NCI-H187 (cell line): ENCODE measurements at places on chromosomes 11 and 22.

DNA sequence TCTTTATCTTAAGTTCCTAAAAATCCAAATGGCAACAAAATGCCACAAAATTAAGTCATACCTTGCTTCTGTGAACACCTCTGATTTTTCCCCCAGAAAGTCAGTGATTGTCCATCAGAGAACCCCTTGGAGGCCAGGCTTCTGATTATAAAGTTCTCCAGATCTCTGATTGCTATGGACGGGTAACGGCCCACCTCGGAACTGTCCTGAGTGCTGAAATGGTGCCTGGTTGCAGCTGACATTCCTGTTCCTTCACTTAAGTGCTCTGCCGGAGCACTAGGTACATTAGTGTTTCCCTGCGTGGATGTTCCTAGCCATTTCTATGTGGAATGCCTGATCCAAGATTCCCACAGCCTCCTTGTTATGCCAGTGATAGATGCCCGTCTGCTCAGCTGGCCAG lies 85.0 kb downstream of the CHST1 start:
- no peak for DNase-seq

DNA sequence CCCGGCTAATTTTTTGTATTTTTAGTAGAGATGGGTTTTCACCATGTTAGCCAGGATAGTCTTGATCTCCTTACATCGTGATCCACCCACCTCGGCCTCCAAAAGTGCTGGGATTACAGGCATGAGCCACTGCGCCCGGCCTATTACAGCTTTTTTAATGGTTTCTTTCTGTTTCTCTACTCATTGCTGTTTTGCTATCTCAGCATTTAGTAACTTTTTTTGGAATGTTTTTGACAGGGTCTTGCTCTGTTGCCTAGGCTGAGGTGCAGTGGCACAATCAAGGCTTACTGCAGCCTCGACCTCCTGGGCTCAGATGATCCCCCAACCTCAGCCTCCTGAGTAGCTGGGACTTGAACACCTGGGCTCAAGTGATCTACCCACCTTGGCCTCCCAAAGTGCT lies 4.7 kb upstream of the CRKL start:
- no peak for DNase-seq

- DNase-seq = no peak
Observed at GRCh38 chr11:32888805-32889204, 3.8 kb upstream of the QSER1 start.

DNA sequence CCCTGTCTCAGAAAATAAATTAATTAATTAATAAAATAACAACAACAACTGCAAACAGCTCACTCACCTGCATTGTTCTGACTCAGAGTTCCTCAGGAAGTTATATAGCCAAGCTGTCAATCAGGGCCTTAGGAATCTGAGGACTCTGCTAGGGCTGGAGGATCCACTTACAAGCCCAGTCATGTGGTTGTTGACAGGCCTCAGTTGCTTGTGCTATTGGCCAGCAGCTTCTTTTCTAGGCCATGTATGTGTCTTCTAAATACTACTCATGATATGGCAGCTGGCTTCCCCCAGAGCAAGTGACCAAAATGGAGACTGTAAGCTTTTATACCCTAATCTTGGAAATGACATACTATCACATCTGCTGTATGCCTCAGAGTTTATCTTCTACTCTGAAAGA lies 20.8 kb upstream of the ATP5MG start:
- no peak for DNase-seq

- DNase-seq = peak; percentile 10
Observed at GRCh38 chr11:31240340-31240904, 129.1 kb downstream of the DCDC1 start.

DNA sequence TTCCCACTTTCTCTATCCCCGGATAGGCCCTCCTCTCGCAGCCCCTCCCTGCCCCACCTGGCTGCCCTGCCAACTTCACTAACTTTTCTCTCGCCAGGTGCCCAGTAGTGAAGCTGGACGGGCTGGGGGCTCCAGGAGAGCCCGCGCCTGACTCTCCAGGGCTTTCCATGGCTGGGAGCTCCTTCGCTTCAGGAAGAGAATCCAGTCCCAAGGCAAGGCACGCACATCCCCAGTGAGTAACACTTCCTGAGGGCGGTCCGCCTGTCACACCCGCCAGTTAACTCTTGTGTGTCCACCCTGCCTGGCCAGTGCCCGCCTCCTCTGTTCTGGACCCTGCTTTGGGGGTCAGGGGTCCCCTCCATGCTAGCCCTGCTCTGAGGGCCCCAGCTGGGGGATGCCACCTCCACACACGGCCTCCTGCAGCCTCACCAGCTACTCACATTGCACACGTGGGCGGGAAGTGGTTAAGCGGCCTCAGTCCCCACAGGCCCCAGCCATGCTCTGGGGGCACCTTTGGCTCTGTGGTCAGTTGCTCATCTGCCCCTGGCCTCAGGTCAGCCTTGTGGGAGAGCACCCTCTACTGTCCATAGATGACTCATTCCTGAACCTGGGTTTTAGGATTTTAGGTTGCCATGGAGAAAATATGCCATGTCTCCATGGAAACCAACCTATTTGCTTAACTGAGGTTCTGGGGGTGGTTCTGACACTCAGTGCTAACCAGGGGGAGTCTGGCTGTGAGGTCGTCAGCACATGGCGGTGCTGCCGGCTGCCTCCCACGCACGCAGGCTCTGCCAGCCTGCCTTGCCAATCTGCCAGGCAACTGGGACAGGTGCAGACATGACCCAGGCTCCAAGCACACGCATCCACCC lies at the start of gene RIN1:
Gene RIN1, minus strand, starts transcription at position 201 of the 869 bp plus-strand sequence. Its CDS starts 32 bp downstream, at position 169.
- no peak for DNase-seq

DNA sequence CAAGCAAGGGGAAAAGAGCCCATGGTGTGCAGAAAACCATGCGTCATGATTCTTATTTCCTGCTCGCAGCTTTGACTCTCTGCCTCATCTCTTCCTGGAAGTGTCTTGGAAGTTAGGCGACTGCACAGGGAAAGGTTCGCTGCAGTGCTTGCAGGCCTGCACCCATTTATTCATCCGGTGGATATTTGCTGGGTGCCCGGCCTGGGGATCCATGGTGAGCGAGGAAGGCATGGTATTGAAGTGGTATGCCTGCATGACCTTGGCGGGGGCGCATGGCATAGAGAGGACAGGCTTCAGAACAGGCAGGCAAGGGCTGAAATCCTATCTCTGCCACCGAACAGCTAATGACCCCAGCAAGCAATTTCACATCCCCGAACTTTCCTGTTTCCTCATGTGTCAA lies 40.6 kb downstream of the FAM83F start:
- DNase-seq = no peak

DNA sequence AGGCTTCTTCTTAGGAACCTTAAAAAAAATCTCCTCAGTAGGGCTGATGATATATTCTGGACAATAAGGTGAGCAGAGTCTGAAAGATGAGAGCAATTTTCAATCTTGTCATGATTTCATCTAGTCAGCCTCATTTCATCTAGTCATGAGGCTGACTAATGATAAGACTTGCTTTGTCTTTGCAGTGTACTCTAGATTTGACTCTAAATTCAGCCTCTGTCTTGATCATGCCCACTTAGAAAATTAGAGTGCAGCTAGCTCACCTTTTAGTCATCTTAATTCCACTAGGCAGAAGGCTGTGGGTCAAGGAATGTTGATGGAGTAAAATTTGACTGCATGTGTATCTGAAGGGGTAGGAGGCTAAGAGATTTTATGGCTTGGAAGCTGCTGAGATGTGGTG lies 5.5 kb downstream of the EHF start:
- DNase-seq = no peak

- no peak for DNase-seq
Observed at GRCh38 chr22:45077286-45077685, 67.5 kb upstream of the PHF21B start.

DNA sequence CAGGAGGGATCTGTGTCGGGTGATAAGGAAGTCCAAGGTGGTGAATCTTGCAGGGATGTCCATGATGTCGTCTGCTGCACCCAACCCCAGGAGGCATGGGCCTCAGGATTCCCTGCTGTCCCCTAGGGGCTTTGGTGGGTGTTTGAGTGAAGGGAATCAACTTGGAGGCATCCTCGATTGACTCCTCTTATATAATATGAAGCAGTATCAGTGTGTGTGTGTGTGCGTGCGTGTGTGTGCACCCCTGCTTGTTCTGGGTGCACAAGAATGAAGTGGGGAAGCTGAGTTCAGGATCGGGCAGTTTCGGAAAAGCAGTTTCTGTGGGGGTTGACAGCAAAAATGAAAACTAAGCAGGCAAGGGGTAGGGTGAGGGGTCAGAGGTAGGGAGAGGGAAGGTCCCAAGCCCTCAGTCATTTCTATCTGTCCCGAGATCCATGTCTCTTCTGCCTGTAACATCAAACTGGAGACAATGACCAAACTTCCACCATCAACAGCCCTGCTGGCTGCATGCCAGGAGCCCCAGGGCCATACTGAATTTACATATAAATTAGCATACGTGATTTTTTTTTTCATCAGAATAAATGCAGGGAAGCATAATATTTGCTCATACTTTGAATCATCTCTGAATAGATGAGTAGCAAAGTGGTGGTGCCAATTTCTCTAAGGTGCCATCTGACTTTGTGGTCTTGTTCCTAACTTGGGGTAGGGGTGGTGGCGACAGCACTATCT lies 2.0 kb downstream of the NTM start:
- no peak for DNase-seq

- DNase-seq = no peak
Observed at GRCh38 chr22:39039306-39040126, 1.1 kb upstream of the APOBEC3F start.

DNA sequence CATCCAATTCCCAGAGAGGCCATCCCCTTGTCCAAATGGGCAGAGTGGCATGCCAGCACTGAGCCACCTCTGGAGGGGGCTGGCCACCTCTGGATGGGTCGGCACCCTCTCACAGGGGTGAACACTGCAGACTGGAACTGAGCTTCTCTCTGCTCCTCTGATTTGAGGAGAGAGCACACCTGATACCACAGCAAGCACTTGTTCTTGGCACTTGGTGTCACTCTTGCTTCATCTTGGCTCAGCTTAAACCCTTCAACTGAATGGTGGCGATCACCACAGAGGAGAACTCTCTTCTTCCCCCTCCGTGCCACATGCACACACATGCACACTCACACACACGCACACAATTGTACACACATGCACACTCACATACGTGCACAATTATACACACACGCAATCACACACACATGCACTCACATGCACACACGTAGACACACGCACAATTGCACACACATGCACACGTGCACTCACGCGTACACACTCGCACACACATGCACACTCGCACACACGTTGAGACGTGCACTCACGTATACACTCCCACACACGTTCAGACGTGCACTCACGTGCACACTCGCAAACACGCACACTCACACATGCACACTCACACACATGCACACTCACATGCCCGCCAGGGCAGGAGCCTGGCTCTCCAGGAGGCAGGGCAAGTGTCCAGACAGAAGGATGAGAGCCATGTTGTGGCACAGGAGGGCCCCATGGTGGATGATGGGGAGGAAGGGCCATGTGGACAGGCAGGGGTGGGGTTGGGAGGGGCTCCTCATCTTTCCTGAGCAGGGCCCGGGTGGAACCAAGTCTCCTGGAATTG lies 23.4 kb downstream of the OVOL1 start:
- no peak for DNase-seq

- DNase-seq = no peak
Observed at GRCh38 chr11:1771700-1772099, 8.0 kb upstream of the CTSD start.

DNA sequence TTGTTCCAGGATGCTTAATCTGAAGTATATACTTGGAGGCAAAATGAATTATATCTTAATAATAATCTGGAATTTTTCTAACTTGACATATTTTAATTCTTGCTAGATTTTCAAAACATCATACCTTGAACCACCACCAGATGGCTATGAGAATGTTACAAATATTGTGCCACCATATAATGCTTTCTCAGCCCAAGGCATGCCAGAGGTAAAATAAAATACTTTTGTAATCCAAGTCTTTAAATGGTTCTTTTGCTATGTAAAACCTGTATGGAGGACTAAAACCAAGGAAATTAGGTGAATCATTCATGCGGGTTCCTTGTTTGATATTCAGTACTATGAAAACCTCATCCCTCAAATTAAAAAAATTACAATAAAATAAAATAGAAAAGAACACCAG lies 14.4 kb downstream of the NAALAD2 start:
- DNase-seq = no peak
